ENCODE measurements at places on chromosomes 4 and X.

DNA sequence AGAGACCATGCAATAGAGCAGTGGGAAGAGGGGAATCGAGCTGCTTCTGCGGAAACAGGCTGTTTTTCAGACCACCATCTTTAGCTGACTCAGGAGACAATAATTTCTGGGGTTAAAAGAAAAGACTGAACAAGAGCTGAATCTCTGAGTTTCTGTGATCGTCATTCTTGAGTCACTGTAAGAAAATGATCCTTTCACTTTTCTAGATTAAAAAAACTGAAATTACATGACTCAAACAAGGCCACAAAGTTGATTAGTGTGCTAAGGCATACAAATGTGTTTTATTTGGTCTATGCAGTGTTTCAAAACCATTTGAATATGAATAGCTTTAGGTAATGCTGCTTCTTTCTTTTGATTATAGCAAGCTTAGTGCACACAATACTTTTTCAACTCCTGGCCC is 194.4 kb upstream of the RPL34 start:
- no peak for DNase-seq

- DNase-seq, result no peak
Measured at GRCh38 chrX:75151827-75152592, 4.1 kb downstream of the ABCB7 start.

- no peak for DNase-seq
Measured at GRCh38 chr4:168538632-168539031, 41.8 kb downstream of the PALLD start.

DNA sequence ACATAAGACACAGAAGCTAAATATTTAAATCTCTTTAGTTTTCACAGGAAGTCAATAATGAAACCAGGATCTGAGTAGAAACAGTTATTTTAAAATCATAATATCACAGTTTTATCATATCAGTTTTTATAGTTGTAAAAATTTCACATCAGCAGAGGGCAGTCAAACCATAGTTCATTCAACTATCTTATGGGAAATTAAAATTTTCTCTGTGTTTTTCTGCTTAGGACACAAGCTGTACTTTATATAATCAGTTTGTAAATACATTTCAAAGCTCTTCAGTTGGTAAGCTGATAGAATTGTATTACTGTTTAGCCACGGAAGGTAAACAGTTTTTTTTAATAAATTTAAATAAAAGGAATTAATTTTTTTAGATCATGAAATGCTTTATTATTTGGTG is 204.8 kb upstream of the NUDT6 start:
- no peak for DNase-seq

DNA sequence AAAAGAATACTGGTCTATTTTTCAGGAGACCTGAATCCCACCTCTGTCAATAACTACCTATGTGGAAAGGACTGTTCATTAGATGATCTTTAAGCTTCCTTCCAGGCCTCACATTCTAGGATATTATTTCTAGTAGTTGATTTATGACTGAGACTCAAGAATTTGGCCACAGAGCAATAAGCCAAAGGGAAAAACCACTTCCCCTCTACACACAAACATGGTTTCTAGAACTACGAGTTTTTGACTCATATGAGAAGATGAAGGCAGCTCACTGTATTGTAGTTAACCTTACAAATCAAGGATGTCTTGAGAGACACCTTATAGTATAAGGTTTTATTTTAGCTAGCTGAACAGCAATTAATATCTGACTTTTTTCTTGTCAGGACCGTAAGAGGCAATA is 36.9 kb upstream of the GDPD2 start:
- DNase-seq, result no peak

- no peak for DNase-seq
Measured at GRCh38 chr4:186725469-186726425, 2.1 kb upstream of the FAT1 start.

GRCh38 chrX:5788910-5789309 is 439.8 kb downstream of the NLGN4X start:
- no peak for DNase-seq

DNA sequence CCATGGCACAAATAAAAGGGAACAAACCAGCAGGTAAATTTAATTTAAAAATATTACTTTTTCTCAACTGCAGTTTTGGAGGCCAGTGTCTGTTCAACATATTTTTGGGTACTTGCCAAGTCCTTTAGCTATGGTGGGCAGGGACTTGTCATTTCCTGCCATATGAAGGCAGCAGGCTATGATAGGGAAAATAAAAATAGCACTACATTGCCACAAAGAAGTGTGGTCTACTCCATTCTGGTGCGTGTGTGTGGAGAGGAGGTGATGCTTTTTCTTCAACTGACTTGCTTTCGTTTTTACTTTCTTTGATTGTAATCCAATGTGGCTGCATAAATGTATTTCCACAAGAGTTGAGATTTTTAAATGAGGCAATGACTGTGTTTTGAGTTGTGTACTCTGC is 17.2 kb downstream of the GPR174 start:
- no peak for DNase-seq

DNA sequence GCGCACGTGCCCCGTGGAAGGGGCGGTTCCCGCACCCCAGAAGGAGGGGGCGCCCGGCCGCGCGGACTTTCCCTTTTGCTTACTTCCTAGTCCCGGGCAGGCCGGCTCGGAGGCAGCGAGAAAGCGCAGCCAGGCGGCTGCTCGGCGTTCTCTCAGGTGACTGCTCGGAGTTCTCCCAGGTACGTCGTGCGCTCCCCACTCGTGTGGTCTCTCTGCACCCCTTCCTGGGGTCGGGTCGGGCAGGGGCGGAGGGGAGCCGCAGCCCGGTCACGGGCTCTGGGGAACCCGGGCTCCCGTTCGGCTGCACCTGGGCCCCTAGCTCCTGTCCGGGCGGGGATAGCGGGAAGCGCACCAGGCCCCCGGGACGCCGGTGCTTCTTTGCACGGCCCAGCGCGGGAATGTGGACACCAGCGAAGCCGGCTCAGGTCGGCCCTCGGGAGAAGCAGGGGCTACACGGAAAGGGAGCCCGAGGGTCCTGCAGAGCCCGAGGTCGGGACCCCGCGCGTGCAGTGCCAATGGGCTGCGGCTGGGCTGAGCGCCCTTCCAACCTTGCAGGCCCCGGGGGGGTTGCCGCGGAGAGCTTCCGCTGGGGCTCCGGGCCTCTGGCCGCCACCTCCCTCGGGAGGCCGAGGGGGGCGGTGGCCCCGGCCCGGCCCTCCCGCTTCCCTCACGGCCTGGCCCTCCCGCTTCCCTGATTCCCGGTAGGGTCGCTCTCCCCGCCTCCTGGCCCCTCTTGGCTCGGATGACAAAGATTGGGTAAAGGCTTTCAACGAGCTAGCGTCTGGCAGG is at the start of gene TLR2:
Gene TLR2 (plus strand): TSS at position 99 of the 789 bp plus-strand sequence. CDS start 18,628 bp downstream, outside the sequence.
- peak; percentile 62 for DNase-seq

DNA sequence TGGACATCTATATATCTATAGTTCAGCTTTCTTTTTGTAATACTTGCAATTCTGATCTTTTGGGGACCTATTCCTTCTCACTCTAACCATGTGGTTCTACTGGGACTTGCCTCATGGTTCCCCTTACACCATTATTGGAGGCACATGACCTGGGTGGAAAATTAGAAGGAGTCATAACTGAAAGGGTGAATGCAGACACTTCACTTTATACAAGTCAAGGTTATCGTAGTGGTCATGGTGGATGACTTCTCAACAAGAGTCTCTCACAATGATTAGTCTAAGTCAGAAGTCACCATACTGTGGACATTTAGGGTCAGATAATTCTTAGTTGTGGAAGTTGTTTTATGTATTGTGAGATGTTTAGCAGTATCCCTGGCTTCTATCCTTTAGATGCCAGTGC is 10.5 kb upstream of the EIF4E start:
- no peak for DNase-seq

DNA sequence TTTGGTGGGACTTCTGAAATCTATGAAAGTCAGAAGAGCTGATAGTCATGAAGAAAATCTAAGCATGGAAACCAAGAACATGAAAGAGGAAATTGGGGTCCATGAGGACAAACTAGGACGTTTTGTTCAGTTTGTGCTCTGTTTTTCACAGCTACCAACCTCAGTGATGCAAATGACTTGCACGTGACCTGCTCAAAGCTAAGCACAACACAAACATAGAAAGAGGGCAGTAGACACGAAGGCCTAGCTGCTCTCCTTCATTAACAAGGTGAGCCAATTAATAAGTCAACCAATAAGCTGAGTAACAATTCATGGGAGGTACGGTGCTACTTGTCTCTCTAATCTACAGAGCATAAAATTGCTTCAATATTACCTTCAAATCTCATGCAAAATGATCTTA is 684.1 kb downstream of the TRAM1L1 start:
- DNase-seq, result no peak

GRCh38 chr4:60812811-60813210 is 387.3 kb upstream of the ADGRL3 start:
- no peak for DNase-seq

DNA sequence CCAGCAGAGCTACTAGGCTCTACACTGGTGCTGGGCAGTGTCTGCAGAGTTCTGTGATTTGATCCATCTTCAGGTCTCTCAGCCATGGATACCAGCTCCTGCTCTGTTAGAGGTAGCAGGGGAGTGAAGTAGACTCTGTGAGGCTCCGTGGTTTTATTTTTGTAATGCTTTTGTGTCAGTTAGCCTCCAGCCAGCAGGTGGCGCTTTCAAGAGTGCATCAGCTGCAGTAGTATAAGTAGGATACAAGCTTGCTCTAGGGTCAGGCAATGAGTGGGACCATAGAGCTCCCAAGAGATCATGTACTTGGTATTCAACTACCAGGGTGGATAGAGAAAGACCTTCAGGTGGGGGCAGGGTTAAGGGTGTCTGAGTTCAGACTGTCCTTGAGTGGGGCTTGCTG is 362.5 kb upstream of the TRAM1L1 start:
- no peak for DNase-seq

DNA sequence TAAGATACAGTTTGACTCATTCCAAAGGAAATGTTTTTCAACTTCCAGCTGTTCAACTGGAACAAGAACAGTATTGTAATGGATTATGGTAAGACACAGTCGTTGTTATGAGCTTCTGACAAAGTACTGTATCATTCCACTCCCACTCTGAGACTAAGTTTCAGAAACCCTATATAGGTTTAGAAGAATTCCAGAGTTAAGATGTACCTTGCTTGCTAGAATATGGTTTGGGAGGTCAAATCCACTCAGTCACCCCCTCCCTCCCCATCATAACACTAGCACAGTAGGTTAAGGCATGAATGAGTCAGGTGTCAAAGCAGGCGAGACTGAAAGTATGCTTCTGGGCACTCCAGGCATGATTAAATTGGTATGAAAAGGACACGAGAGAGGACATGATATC is 339.7 kb downstream of the DMD start:
- no peak for DNase-seq

DNA sequence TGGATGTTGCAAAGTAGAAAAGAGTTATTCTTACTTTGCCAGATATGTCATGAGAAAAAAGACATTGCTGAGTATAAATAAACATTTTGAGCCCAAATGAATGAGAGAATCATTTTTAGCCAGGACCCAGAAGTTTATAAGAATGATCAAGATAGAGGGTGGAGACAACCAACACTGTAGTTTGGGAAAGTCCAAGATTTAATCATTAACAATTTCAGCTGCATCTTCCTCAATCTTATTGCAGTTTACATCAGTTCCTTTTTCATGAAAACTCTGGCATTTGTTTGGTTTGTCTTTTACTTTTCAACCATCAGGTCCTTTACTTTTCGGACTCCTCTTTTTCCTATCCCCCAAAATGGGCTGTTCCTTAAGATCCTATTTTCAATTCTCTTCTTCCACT is 645.9 kb downstream of the ANKRD50 start:
- DNase-seq, result no peak

GRCh38 chrX:135973025-135973547 is 702 bp downstream of the MMGT1 start:
- no peak for DNase-seq

Measured in stimulated activated CD4-positive, alpha-beta T cell treated with anti-CD3 and anti-CD28 coated beads, Interleukin-15, amount 100 ng/mL, for 1 hour (primary cell).